ENCODE measurements at places on chromosomes 1 and 21.

DNA sequence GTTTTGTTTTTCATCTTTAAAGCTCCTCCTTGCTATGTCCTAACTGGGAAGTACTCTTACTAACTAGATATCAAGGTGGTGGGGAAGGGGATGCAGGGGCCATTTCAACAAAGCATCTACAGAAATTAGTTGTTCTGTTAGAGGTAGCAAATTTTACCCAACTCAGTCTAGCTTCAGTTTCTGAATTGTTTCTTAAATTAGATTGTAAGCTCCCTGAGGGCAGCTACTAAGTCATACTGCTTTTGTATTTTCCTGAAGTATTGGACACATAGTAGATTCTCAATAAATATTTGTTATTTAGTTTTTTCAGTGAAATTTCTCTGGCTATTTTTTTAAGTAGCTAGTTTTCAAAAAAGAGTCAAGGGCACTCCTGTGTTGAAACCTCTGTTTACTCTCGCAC, 1.8 kb downstream of the UBAP2L start:
- DNase-seq: no peak

DNA sequence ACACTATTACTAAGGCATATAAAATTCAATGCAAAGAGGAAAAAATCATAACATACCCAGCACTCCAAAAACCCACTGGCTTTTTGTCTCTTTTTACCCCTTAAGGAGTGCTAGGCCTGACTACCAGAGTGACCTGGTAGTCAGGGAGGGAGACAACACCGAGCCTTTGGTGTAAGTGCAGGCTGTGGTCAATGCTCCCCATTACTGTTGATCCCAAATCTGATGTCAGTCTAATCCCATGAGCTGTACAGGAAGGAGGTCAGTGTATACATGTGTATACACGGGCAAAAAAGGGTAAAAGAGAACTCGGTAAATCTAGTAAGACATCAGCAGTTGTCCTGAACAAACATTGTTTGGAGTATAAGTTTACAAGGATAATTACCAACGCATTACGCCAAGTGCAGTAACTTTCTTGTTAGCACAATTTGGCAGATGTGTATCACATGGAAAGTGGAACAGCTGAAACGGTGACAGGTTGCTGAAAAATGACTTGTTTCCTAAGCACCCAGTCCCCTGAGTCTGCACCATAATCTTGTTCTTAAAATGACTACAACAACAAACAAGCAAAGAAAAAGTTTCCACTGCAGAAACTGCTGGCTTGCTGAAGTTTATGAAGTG, 217.9 kb downstream of the KCNH1 start:
- DNase-seq: no peak

GRCh38 chr1:8660411-8660828, 157.0 kb downstream of the RERE start:
- DNase-seq: no peak

DNA sequence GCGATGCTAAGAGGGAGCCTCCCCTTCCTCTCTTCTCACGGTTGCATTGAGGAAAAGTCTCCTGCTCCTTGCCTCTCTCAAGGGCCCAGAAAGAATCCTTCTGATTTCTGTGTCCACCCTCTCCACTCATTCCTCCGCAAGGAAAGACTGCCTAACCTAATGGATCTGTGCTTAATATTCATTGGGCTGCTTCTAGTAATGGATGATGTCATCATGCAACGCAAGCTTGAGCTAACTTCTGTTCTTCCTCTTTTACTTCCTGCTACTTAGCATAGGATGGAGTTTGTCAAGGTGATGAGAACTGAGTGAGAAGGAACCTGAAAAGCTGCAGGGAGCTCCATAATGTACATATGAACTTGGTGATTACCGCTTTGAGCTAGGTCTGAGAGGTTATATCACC, 35.2 kb upstream of the HMGB4 start:
- DNase-seq: no peak

DNA sequence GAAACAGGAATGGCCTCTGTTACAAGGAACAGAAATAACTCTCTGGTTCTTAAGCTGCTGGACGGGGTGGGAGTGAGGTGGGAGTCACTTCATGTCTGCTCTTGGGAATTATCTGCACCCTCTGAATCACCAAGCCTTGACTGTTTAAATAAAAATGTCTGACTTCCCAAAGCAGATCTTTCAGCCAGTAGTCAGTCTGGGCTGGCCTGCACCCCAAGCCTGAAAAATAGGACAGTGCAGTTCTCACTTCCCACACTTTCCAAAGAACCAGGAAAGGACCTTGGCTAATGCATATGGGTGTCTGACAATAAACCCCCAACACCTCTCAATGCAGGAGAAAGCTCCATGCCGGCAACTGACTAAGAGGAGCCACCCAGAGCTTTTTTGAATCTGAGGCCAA, 796 bp downstream of the S100A7 start:
- DNase-seq: no peak

- DNase-seq: no peak
These were observed 50.2 kb downstream of the AZIN2 start for GRCh38 chr1:33131191-33131590.

All from T-helper 2 cell (primary cell).